Endothelial cell of umbilical vein (primary cell): ENCODE measurements at places on chromosomes 3 and 15. TPM values are rescaled to one million over a fixed set of nuclear protein-coding genes. Genes with fewer than 3 reads are reported as not detected.

DNA sequence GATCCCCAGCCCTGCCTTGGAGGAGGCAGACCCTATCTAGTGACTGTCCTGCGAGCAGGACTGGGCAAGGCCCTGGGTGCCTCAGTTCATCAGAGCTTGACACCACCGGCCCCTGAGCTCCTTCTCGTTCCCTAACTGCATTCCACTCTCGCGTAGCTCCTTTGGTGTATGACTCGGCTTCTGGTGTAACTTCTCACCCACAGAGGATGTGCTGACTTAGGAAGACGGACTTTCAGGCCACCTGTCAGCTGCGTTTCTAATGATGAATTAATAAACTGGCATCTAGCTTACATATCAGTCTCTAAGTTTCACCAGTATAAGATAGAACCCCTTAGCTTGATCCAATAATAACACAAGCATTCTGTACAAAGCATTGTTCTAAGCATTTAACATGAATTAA lies 17.5 kb downstream of the ABCF3 start:
- DNase-seq, result no peak
- H3K27ac ChIP-seq, result no peak overlapping the region
- peaks cover 7% of the 10 kb centered on the region for H3K27me3 ChIP-seq
- no peak overlapping the region for H3K4me3 ChIP-seq
- no peaks in the 10 kb centered on the region for H3K36me3 ChIP-seq

DNA sequence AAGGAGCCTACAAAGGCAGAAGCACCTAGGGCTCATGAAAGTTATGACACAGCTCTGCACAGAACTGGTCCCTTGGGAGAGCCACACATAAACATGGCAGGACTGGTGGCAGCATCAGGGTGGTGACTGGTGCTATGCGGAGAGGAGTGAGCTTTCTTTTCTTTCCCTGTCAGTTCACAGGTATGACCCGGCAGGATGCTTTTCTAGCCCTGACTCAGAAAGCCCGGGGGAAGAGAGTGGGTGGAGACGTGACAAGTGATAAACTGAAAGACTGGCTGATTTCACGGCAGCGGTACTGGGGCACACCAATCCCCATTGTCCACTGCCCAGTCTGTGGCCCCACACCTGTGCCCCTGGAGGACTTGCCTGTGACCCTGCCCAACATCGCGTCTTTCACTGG lies 103.0 kb downstream of the LARS2 start:
- H3K4me3 ChIP-seq, result no peak overlapping the region
- no peak overlapping the region for H3K27ac ChIP-seq
- no peaks in the 10 kb centered on the region for H3K4me1 ChIP-seq
- H3K36me3 ChIP-seq, result no peaks in the 10 kb centered on the region

GRCh38 chr15:92610101-92610520 lies 45.5 kb downstream of the FAM174B start:
- no peaks in the 10 kb centered on the region for H3K4me1 ChIP-seq
- H3K27ac ChIP-seq, result no peak overlapping the region
- H3K36me3 ChIP-seq, result no peaks in the 10 kb centered on the region

DNA sequence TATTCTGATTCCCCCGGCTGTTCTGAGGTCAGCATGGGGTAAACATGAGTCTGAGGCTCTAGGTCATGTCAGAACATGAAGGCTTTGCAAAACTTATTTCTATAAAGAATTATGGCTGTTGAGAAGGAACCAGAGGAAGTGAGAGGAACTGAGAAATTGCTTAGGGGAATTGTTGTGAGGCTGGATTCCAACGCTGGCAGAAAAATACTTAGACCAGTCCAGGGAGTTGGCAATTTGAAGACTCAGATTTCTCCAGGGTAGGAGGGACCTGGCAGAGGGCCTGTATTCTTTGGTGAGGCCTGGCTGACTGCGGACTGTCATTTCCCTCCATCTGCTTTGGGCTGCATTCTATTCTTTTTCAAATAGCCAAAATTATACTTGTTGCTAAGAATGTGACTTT lies 155.5 kb downstream of the PLD1 start:
- peaks cover 16% of the 10 kb centered on the region for H3K36me3 ChIP-seq
- peak; percentile 78 for DNase-seq
- no peak overlapping the region for H3K27ac ChIP-seq

DNA sequence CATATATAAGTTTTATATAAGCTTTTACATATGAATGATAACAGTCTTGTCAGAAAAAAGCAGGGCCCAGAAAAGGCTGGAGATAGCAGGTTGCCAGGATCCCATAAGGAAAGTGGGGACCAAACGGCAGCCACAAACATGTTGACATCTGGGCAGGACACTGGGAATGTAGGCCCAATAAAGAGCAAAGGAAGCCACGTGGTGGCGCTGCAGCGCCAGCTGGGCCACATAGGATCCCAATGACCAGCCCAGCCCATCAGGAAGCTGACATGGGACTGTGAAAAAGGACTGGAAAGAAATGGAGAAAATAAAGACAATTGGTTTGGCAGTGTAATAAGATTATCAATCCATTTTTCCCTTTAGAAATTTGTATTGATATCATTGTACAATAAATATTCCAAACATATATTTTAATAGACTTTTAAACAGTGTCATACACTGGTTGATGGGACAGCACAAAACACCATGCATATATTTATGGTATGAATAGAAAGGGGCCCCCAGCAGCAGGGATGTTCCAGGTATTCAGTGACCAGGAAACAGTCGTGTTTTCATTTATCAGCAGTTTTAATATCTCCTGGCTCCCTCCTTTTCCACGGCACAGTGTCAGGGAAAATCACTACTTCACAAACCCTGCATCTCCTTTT lies 89.0 kb upstream of the STRIT1 start:
- DNase-seq, result peak; percentile 50
- H3K4me1 ChIP-seq, result no peaks in the 10 kb centered on the region
- no peak overlapping the region for H3K27ac ChIP-seq
- H3K36me3 ChIP-seq, result no peaks in the 10 kb centered on the region

DNA sequence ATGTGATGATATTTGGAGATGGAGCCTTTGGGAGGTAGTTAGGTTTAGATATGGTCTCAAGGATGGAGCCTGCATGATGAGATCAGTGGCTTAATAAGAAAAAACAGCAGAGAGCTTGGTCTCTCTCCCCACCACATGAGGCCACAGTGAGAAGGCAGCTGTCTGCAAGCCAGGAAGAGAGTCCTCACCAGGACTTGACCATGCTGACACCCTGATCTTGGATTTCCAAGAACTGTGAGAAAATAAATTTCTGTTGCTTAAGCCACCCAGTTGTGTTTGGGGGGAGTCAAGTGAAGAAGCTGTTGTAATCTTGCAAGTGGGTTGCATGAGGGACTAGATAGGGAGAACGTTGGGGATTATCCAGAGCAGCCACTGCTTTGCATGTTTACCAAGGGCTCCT lies 62.3 kb upstream of the TNFAIP8L3 start:
- H3K27ac ChIP-seq, result no peak overlapping the region
- H3K4me3 ChIP-seq, result no peak overlapping the region
- no peaks in the 10 kb centered on the region for H3K4me1 ChIP-seq

DNA sequence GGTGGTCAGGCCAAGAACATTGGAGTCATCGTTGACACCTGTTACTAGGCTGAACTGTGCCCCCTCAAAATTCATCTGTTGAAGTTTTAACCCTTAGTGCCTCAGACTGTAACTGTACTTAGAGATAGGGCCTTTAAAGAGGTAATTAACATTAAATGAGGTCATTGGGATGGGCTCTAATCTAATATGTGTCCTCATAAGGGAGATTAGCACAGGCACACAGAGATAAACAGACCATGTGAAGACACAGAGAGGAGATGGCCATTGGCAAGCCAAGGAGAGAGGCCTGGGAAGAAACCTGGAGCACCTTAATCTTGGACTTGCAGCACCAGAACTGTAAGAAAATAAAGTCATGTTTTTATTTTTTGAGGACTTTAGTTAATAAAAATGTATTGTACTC lies 59.6 kb downstream of the PLCL2 start:
- no peak overlapping the region for H3K27ac ChIP-seq
- DNase-seq, result no peak
- no peak overlapping the region for H3K4me3 ChIP-seq
- H3K4me1 ChIP-seq, result no peaks in the 10 kb centered on the region
- H3K27me3 ChIP-seq, result no peaks in the 10 kb centered on the region

GRCh38 chr15:101530224-101530958 lies 40.9 kb upstream of the PCSK6 start:
- H3K4me3 ChIP-seq, result no peak overlapping the region
- no peaks in the 10 kb centered on the region for H3K27me3 ChIP-seq
- no peaks in the 10 kb centered on the region for H3K4me1 ChIP-seq
- no peaks in the 10 kb centered on the region for H3K36me3 ChIP-seq
- no peak overlapping the region for H3K27ac ChIP-seq

- H3K4me3 ChIP-seq, result no peak overlapping the region
- no peak for DNase-seq
- H3K4me1 ChIP-seq, result no peaks in the 10 kb centered on the region
These were observed 926.4 kb downstream of the IGSF11 start for GRCh38 chr3:118108201-118108600.

GRCh38 chr15:39731266-39731665 lies 51.4 kb downstream of the FSIP1 start:
- H3K4me3 ChIP-seq, result no peak overlapping the region
- no peak for DNase-seq
- no peaks in the 10 kb centered on the region for H3K27me3 ChIP-seq
- no peak overlapping the region for H3K27ac ChIP-seq

Gene CCR5
- polyA plus RNA-seq, result not detected in 2 replicates

Gene TMEM207
- not detected in 2 replicates for polyA plus RNA-seq

Gene USP50
- polyA plus RNA-seq, result not detected in 2 replicates

Gene GSK3B
- polyA plus RNA-seq, result 19.2 and 22.1 TPM in 2 replicates

Gene PLA2G4E
- polyA plus RNA-seq, result not detected in 2 replicates

Gene SPESP1
- 1.5 and 2.0 TPM in 2 replicates for polyA plus RNA-seq

Gene ASTE1
- polyA plus RNA-seq, result 4.1 and 4.4 TPM in 2 replicates

Gene ACP3
- polyA plus RNA-seq, result not detected in 2 replicates

Gene AHSG
- polyA plus RNA-seq, result not detected in 2 replicates
